ENCODE measurements at places on chromosomes 2 and 18.

DNA sequence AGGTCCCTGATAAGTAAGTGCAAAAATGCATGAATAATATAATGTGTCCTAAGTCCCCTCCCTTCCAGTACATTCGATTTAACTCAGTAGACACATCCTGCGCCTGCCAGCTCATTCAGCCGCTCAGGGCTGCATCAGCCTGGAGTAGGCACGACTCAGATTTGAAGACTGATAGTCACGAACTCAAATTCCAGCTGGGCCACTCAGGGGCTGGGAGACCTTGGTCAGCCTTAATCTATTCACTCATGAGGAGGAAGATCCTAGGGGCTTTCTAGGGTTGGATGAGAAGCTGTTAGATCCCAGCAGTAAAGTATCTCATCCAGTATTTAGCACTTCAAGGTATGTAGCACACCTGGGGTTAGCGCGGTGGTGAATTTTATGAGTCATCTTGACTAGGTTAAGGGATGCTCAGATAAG is 98.9 kb upstream of the ODC1 start:
- no peak for DNase-seq

- DNase-seq, result no peak
Measured at GRCh38 chr2:218289639-218290315, 2.5 kb downstream of the TMBIM1 start.

DNA sequence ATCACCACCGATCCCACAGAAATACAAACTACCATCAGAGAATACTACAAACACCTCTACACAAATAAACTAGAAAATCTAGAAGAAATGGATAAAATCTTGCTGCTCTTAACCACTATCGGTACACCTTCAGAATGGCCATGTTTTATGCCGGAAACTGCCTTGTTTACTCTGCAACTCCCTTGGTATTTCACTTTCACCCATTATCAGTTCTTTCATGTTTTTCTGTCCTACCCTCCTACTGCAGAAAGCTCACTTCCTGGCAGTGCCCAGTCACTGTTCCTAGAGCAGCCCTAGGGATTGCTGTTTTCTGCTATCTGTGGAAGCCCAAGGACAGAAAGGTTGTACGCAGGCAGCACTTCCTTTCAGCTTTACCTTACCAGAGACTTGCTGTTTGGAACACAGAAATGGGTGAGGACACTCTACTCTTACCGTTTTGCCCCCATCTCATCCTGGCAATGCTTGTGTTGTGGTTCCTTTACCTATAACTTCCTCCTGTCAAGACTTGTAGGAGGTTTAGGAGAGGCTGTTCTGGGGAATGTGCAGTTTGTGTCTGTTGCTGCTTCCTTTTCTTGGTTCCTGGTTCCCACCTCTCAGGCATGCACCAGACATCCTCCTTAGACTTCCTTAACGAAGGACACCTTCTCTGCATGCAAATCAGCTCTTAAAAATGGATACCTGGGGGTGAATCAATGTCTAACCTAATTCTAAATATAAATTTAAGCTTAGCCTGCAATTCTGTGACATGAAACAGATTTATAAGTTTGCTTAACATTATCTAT is 394.4 kb downstream of the SPAG16 start:
- no peak for DNase-seq

DNA sequence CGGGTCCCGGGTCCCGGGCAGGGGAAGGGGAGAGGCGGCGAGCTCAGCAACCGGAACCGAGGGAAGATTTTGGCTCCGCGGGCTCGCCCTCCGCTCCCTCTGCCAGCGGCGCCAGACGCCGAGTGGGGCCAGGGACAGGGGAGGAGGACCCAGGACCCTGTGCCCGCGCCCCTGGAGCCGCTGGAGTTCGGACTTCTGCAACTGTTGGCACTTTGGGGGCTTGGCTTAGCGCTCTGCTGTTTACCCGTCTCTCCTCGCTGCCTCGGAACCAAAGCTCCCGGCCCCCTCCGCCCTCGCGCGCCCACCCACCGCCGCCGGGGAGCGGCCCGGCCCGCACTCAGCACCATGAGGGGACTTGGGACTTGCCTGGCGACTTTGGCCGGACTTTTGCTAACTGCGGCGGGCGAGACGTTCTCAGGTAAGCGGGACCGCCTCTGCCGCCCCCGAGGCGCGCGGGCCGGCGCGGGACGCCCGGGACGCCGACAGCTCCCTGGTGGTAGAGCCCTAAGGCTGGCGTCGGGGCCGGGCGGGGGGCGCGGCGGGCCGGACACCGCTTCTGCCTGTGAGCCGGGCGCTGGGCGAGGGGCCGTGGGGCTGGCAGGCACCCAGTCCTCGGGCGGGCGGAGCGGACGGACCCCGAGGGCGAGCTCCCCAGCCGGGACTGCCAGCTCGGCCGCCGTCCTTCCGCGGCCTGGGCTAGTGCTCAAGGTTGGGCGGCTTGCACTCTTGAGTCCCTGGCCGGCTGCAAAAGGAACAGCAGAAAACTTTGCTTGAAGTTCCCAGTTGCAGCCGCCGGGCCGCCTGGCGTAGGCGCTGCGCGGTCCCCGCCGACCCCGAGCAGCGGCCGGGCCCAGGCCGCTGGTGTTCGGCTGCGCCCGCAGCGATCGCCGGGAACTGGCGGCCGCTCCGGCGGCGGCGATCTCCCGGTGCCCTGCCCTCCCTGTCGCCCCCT is 634 bp downstream of the PTPRM start:
- no peak for DNase-seq

- no peak for DNase-seq
Measured at GRCh38 chr18:11877497-11878135, 26.4 kb downstream of the CHMP1B start.

DNA sequence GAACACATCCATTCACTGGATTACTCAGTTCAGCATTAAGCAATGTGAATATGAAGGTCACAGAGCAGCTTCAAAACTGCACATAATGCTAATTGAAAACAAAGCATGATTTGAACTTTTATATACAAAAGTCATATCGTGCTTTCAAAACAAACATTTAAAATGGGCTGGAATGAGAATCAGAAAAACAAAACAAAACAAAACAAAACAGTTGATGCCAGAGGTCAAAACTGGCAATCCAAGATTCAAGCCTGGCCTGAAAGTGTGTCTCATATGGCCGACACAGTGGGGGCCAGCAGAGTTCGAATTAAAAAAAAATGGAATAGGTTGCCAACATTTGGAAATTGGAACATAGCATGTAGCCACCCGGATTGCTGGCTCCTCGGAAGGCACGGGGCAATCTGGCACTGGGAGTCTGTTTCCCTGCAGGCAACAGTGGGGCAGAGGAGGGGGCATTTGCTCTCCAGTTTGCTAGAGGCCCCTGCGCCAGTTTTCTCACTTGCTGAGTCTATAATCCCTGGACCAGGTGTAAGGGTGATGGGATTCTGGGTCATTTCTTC is 294.4 kb downstream of the ZNF521 start:
- DNase-seq, result no peak

DNA sequence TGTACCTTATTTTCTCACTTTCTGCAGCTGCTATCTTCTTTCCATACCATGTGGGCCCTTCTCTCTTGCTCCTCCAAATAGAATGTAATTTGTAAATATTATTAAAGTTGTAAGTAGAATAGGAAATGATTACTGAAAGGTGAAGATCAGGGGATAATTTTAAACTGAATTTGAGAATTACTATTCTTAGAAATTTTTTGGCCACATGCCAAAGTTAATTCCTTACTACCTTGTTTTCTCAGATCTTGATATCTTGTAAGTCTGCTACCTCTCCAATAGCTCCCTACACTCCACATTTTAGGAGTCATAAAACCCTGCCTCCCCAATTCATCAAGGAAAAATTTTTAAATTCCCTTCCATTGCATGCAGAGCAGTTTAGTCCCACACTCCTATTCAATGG is 442.7 kb downstream of the SATB2 start:
- no peak for DNase-seq

DNA sequence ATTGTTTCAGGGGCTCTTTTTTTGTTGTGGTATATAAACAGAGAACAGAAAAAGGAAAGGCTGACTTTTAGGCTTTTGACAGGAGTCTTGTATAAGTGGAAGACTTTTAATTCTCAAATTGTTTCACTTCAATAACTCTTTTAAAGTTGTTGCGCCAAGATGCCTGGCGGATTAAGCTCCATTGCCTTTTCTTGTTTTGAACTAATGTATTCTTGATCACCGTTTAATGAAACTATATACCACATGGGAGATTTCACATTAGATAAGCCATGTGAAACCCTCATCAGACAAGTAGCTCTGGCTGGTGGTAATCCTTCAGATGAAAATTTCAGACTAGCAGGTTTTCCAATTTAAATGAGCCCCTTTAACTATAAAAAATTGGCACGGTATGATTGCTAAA is 257.4 kb downstream of the CCDC178 start:
- DNase-seq, result no peak

GRCh38 chr2:199303728-199304177 is 154.0 kb downstream of the SATB2 start:
- no peak for DNase-seq

DNA sequence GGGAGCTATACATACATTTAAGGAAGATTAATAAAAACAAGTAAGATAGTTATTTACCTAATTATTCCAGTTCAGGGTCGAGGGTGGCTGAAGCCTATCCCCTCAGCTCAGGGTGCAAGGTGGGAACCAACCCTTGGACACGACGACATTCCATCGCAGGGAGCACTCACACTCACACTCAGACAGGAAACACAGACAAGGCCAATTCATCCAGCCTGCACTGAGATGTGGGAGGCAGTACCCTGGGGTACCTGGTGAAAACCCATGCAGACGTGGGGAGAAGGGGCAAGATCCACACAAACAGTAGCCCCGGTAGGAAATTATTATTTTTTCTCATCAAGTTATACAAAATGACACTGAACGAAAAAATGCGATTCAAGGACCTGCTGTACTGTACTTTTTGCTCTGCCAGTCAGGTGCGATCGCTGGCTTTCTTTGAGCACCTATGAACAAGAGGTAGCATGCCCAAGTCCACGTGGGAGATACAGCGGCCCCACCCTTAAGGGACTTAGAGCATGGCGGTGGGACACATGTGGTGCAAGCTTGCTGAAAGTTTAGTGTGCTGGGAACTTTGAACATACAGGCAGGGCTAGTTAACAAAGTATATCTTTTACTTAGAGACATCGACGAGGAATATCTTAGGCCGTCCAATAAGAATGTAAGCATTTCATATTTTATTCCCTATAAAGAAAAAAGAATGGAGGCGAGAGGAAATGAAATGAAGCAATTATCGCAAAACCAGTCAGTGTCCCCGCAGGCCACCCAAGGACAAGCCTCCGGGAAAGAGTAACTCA is 624 bp downstream of the METTL8 start:
- peak; percentile 40 for DNase-seq

DNA sequence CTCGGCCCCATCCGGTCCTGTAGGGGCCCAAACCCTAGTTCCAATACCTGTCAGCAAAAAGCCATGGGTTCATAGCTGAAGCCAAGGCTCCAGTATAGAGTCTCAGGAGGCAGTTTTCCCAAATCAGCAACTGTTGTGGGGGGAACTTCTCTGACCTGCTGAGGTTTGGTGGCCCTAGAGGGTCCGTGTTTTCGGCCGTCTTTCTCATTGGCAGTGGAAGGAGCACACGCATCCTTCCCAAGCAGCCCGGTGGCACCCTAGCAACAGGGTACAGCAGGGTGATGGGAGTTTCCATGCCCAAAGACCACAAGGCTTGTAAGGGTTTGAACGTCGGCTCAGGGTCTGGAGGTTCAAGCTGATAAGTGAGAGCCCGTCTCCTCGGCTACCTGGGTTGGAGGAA is 6.6 kb downstream of the FOSL2 start:
- no peak for DNase-seq

GRCh38 chr18:31719363-31720006 is 35.1 kb upstream of the B4GALT6 start:
- DNase-seq, result no peak

DNA sequence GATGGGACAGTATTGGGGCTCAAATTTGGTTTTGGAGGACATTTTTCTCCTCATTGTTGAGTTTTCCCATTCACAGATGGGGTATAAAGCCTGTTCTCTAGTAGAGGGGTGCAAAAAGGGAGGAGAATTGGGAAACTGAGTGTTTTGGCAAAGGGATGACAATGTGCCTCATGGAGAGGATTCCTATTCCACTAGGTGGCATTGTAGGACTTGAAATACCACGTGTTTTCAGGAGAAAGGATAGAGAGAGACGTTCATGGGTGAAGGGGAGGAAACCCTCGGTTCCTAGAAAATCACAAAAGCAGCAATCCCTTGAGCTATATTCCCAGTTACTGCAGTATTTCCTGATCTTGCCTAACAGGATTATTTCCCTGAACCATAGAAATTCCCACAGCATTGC is 113.7 kb upstream of the SRD5A2 start:
- DNase-seq, result no peak

DNA sequence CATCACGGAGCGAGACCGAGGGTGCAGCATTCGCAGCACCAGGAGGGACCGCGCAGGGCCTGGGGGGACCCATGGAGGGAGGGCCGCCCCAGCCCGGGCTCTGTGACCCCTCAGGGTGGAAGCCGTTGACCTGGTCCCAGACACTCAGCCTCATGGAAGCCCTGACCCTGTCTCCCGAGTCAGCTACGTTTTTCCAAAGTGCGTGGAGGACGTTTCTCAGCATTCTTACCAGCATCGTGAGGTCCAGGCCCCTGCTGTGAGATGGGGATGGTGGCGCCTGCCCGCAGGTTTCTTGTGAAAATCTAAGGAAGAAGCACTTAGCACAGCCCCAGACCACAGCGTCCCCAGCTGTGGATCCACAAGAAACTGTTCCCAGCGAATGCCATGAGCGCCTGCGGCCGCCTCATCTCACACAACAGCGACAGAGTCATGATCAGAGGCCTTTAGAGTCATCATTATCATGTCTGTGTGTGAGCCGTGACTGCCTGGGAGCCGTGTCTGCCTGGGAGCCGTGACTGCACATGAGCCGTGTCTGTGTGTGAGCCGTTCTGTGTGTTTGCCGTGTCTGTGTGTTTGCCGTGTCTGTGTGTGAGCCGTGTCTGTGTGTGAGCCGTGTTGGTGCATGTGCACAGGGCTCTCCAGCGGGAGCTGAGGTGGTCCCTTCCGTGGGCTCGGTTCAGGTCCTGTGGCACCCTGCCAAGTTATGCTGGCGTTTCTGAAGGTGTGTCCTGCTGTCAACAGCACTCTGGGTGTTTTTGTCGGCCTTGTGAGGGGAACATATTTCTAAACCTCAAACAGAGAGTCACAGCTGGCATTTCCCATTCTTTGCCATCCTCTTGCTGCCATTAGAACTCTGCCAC is 49.2 kb upstream of the KCNG2 start:
- no peak for DNase-seq

DNA sequence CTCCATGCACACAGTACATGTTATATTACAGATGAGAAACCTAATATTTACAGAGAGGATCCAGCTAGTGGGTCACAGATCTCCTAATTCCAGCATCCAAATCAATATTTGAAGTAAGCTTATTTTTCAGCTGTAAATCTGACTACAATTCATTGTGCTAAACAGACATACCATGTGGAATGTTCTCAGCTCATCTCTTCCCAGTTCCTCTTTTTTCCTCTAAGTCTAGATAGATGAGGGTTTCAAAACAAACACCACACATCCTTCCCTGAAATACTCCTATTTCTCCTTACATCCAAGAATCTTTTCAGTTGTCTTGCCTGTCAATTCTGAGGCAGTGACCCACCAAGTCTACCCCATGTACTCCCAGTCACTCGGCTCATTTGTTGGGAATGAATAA is 200.7 kb upstream of the PIK3C3 start:
- no peak for DNase-seq

GRCh38 chr2:230872968-230873660 is 8.4 kb downstream of the ITM2C start:
- DNase-seq, result no peak

GRCh38 chr18:57223144-57223870 is 76.4 kb downstream of the BOD1L2 start:
- DNase-seq, result no peak
